ENCODE measurements at places on chromosomes 2 and 18.

GRCh38 chr2:52386433-52387030 is 1354.6 kb upstream of the NRXN1 start:
- no peak for DNase-seq

- no peak for DNase-seq
Measured at GRCh38 chr18:59752666-59753065, 55.4 kb upstream of the CCBE1 start.

DNA sequence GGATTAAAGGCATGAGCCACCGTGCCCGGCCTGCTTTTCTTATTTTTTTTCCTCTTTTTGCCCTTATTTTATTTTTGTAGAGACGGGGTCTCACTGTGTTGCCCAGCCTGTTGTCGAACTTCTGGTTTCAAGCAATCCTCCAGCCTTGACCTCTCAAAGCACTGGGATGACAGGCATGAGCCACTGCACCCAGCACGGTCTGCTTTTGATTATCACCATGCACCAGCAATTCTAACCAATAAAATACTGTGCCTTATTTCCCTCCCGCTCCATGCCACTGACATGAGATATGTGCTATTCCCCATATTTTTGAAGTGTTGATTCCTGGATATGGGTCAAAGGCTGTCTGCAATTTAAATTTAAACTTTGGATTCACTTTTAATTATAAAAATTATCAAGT is 42.9 kb downstream of the ACYP2 start:
- DNase-seq = no peak

- DNase-seq = no peak
Measured at GRCh38 chr2:240813231-240813921, 6.6 kb downstream of the KIF1A start.

- no peak for DNase-seq
Measured at GRCh38 chr2:44939106-44940048, 2.1 kb upstream of the SIX3 start.

- DNase-seq = peak; percentile 36
Measured at GRCh38 chr18:21833604-21834298, 93.2 kb downstream of the MIB1 start.

DNA sequence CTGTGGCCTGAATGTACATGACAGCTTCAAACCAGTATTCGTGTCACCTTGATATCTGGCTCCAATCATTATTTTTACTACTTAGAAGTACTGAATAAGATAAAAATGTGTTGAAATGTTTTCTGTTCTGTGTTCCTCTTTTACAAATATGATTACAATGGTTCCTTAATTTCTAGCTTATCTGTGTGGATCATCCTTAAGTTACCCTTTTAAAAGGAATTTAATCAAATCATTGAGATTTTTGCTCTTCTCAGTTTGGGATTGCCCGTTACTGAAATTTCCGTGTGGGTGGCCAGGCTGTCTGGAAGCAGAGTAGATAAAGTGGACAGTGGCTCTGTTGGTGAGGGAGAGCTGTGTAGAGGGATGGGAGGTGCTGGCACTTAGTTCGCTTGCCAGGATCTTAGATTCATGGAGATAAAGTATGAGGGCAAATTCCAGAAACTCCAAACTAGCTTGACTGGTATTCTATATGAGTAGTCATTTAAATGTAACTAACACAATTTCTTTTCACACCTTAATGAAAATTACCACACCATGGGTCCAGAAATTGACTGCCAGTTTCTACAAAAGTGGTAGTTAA is 27.4 kb upstream of the SAG start:
- DNase-seq = no peak

- DNase-seq = no peak
Measured at GRCh38 chr18:4789506-4789905, 334.4 kb upstream of the DLGAP1 start.

GRCh38 chr2:75199428-75200011 is at the start of gene TACR1:
Gene TACR1, minus strand, starts transcription at chr2:75199520. Its CDS starts 586 bp downstream, at chr2:75198934.
- peak; percentile 57 for DNase-seq

- DNase-seq = no peak
Measured at GRCh38 chr18:57441071-57441794, 6.1 kb downstream of the ONECUT2 start.

GRCh38 chr18:13603304-13604019 is 122.9 kb downstream of the FAM210A start:
- no peak for DNase-seq

DNA sequence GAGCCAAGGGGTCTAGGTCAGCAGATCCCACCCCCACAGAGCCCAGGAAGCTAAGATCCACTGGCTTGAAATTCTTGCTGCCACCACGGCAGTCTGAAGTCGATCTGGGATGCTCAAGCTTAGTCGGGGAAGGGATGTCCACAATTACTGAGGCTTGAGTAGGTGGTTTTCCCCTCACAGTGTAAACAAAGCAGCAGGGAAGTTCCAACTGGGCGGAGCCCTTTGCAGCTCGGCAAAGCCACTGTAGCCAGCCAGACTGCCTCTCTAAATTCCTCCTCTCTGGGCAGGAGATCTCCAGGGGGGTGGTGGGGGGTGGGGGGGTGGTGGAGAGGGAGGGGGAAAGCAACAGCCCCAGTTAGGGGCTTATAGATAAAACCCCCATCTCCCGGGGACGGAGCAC is 419.5 kb downstream of the NUP35 start:
- DNase-seq = no peak

DNA sequence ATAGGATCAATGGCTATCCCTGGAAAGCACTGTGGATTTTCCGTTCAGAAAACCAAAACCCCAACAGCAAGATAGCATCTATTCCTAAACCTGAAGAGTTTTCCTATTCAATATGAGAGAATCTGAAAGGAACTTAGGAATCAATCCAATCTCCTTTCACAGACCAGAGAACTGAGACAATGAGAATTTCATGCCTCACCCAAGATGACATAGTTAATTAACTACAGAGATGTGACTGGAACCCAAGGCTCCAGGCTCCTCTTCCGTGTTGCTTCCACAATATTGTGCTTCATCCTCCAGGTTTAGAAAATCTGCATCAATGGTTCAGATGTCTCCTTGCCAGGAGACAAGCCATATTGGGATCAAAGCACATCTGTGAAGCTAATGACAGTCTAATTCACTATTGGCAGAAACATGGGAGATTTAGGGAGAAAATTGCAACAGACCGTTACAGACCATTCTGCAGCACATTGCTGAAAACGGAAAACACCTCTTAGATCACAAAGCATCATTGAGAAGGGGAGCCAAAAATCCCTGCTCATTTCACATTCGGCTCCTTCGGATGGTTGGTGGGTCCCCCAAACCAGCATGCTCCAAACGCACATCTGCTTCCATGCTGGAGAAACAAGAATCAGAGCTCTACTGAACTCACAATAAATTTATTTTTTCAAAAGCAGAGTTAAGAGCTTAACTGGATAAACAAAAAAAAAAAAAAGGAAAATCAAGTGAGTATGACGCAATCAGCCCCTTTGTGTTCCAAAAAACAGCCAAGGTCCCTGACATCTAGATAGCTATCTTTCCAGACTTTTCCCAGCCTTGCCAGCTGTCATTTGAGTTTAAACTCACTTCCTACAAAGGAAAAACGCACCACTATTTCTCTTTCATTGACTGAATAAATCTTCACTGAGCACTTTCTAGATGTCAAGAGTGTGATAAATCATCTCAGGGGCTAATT is 290.3 kb downstream of the C1D start:
- DNase-seq = no peak

DNA sequence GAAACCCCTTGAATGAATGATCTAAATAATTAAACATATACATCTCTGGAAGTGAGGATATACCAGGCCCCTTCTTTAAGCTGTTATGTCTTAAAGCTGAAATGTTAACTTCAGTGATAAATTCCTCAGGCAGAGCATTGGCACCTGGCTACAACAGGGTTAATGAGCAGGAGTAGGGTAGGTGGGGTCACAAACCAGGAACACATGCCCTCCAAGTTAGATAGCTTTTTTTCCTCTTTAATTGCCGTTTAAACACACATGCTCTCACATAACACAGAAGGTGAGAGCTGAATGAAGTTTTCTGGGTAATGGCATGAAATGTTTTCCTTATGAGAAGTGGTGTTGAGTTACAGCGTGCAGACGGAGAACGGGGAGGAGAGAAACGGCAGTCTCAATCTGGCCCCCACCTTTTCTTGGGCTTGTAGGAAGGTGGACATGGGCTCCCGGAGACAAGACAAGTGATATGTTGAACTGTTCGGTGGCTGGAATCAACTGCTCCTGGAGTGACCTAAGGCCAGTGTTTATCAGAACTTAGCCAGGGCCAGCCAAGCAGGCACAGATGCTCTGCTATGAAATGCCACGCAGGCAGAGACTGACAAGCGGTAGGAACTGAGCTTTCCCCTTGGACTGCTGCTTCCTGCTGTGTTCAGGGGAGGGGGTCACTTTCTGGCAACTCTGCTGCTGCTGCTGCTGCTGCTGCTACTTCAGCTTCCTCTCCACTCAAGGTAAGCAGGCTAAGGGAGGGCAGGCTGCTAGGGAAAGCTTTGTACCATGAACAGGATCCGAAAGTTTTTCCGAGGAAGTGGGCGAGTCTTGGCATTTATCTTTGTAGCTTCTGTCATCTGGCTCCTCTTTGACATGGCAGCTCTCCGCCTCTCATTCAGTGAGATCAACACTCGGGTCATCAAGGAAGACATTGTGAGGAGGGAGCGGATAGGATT is at the start of gene GALNT5:
Gene GALNT5 (plus strand): TSS at position 394 of the 941 bp plus-strand sequence. CDS start 378 bp downstream, at position 772.
- DNase-seq = no peak

GRCh38 chr2:204533629-204534370 is 11.5 kb upstream of the PARD3B start:
- DNase-seq = no peak

GRCh38 chr2:140344838-140345237 is 1564.6 kb upstream of the NXPH2 start:
- no peak for DNase-seq

DNA sequence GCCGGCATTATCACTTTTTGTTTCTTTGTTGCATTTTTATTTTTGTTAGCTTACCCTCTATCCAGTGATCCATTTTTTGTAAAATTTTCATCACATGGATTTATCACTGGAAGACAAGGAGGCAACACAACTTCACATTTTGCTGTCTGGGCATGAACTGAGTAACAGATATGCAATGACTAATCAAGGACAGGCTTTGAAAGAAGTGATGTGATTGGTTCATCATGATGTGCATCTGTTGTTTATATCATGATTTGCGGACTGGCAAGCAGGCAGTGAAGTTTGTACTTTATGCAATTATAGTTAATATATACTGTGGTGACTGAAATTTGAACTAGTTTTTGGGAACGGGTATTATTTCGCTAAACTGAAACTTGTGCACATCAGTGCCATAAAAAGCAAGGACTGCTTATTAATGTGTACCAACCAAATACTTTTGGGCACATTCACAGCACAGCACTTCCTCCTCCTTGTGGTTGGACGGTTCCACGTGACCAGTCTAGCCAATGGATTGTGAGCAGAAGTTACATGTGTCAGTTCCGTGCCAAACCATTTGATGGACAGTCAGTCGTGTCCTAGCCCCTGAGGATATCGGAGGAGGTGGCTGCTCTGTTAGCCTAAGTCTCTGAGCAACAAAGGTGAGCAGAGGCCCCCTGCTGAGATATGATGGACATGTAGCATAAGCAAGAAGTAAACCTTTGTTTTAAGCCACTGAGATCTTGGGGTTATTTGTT is 201.4 kb upstream of the SIX2 start:
- no peak for DNase-seq

GRCh38 chr2:207135801-207136457 is 29.8 kb downstream of the KLF7 start:
- DNase-seq = no peak

DNA sequence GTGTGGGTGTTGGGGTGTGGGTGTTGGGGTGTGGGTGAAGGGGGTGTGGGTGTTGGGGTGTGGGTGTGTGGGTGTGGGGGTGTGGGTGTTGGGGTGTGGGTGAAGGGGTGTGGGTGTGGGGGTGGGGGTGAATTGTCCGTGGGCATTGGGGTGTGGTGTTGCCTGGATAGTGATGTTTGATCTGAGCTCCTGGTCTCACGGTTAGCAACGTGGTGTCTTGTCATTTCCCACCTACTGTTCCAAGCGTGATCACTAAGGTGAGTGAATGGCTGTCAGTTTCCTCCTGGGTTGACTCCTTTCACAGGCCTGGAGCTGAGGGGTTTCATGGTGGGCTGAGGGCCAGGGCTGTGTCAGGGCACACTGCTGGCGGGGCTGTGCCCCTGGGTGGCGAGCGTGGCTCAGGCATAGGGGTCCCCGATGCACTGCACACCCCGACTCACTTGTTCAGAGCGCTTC is 27.2 kb downstream of the RTP5 start:
- DNase-seq = no peak

DNA sequence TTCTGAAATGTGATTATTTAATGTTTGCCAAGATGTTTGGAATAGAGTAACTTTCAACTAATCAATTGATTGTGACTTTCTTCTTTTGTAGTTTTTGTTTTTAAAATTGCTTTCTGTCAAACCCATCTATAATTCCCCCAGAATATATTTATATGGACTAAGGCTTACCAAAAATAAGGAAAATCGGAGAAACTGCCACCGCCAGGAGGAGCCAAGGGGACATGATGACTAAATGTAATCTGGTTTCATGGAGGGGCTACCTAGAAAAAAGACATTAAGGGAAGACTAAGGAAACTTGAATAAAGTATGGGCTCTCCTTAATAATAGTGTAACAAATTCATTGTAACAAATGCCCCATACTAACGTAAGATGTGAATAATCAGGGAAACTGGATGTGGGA is 19.5 kb downstream of the BOLA3 start:
- DNase-seq = no peak

- DNase-seq = peak; percentile 68
Measured at GRCh38 chr18:75823471-75823870, 396.0 kb upstream of the SMIM21 start.

DNA sequence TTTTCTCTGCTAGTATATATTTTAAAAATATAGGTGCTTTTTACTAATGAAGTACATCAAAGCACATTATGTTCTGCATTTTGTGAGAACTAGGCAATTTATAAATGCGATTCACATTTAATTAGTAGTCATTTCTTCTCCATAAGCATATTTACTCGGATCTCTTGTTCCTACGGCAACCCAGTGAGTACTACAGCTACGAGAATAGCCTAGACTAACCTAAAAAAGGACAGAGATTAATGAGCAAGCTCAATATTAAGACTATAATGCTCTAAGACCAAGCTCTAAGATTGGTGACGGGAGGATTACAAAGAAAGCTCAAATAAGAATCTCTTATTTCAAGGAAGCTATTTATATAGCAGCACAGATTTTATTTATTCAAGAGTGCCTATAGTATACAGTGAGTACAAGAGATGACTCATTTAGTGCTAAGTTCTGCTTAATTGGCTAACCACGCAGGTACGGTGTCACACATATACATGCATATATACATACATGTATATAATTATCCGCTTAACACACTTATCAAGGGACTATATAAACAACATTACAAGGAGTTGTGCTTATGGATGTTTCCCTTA is 364.7 kb downstream of the GPD2 start:
- DNase-seq = no peak

GRCh38 chr2:141692829-141693228 is 438.0 kb downstream of the LRP1B start:
- DNase-seq = peak; percentile 91
